ENCODE measurements at places on chromosomes 2 and 18.

GRCh38 chr2:226376516-226377180 lies 423.0 kb downstream of the IRS1 start:
- DNase-seq = no peak

DNA sequence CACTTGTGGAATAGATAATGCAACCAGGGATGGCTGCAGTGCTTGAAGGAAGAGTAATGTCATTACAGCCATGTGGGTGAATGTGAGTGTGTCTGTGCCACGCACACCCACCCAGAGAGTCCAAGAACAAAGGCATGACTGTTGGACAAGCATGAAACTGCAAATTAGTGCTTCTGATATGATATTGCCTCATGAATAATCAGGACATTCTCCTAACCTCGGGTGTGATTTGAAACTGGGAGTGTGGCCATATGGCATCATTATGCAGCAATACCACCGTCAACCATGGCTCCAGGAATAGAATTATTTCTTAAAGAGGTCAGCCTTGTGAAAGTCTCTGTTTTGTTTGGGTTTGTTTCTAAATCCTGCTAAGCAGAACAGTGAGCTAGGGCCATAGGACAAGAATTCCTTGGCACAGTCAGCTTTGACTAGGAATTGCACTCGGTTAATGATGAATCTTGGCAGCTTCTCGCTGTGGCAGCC lies 678.0 kb upstream of the RAB6C start:
- DNase-seq = no peak

GRCh38 chr2:77301441-77301840 lies 220.7 kb downstream of the LRRTM4 start:
- DNase-seq = no peak

GRCh38 chr2:241821460-241822263 lies 12.7 kb downstream of the NEU4 start:
- no peak for DNase-seq

DNA sequence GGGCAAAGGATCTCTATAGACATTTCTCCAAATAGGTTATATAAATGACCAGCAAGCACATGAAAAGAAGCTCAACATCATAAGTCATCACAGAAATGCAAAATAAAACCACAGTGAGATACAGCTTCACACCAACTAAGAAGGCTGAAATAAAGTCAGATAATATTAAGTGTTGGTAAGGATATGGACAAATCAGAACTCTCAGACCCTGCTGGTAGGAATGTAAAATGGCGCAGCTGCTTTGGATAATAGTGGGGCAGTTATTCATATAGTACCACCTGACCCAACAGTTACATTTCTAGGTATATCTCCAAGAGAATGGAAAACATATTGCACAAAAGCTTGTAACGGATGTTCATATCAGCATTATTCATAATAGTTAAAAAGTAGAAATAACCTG lies 14.0 kb downstream of the EPB41L5 start:
- DNase-seq = no peak

GRCh38 chr18:62702259-62702658 lies 13.1 kb upstream of the PHLPP1 start:
- no peak for DNase-seq

- DNase-seq = peak; percentile 69
Observed at GRCh38 chr2:11669454-11670291, at the start of gene NTSR2. NTSR2 (minus strand) TSS chr2:11670195; CDS start chr2:11670129, 66 bp downstream.

- DNase-seq = peak; percentile 13
Observed at GRCh38 chr2:171706152-171706803, 19.0 kb downstream of the DYNC1I2 start.

- DNase-seq = peak; percentile 29
Observed at GRCh38 chr2:25814681-25815080, 63.6 kb downstream of the ASXL2 start.
